Activated B cell treated with CpG ODN at 0.5 μM for 24 hours (primary cell): ENCODE measurements at places on chromosomes 1 and 21.

GRCh38 chr1:178908358-178908757 is 37.5 kb upstream of the ANGPTL1 start:
- no peaks in the 10 kb centered on the region for H3K27me3 ChIP-seq
- H3K27ac ChIP-seq: peak overlapping the region; percentile 46
- H3K36me3 ChIP-seq: peaks cover 92% of the 10 kb centered on the region
- DNase-seq: no peak
- peaks cover 42% of the 10 kb centered on the region for H3K4me1 ChIP-seq
- no peak overlapping the region for H3K4me3 ChIP-seq

GRCh38 chr1:109527098-109527811 is 12.4 kb upstream of the GPR61 start:
- DNase-seq: no peak
- peaks cover 5% of the 10 kb centered on the region for H3K4me1 ChIP-seq

DNA sequence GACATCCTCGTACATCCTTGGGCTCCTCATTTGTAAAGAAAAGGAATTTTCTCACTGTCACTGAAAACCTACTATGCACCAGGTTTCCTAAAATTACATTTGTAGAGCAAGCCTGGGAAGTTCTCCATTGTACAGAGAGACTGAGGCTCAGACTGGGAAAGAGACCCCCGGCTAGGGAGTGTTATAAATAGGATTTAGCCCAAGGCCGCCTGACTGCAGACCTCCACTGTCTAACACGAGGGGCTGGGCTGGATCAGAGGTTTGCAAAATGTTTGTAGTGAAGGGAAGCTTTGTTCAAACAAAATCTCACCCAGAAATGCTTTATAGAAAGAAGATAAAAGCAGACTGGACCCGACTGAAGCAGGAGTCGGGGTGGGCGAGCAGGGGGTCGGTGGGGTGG is 131.3 kb downstream of the ACTL8 start:
- peaks cover 5% of the 10 kb centered on the region for H3K27me3 ChIP-seq
- no peaks in the 10 kb centered on the region for H3K36me3 ChIP-seq
- no peak for DNase-seq
- no peak overlapping the region for H3K4me3 ChIP-seq

DNA sequence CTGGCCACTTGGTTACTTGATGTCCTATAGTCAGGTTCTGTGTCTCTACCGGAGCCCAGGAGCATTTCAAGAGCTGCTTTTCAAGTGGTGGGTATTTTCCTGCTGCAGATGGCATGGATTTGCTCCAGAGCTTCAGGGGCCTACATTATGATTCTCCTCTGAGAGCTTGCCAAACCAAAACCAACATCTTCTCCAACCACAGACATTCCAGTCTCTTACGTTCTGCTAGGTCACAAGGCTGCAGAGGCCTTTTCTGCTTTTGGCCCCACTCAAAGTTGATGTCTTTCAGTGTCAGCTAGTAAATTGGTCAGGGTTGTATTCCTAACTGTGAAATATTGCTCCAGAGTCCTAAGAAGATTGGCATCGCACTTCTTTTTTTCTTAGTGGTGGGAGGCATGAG is 14.7 kb upstream of the AQP10 start:
- H3K4me3 ChIP-seq: no peak overlapping the region
- no peaks in the 10 kb centered on the region for H3K4me1 ChIP-seq
- no peak for DNase-seq
- peaks cover 5% of the 10 kb centered on the region for H3K27me3 ChIP-seq
- H3K27ac ChIP-seq: no peak overlapping the region

- H3K27me3 ChIP-seq: no peaks in the 10 kb centered on the region
- H3K27ac ChIP-seq: no peak overlapping the region
- H3K36me3 ChIP-seq: peaks cover 3% of the 10 kb centered on the region
- DNase-seq: no peak
- peaks cover 3% of the 10 kb centered on the region for H3K4me1 ChIP-seq
- H3K4me3 ChIP-seq: no peak overlapping the region
These were observed 88.6 kb downstream of the GPATCH2 start for GRCh38 chr1:217542136-217542777.

DNA sequence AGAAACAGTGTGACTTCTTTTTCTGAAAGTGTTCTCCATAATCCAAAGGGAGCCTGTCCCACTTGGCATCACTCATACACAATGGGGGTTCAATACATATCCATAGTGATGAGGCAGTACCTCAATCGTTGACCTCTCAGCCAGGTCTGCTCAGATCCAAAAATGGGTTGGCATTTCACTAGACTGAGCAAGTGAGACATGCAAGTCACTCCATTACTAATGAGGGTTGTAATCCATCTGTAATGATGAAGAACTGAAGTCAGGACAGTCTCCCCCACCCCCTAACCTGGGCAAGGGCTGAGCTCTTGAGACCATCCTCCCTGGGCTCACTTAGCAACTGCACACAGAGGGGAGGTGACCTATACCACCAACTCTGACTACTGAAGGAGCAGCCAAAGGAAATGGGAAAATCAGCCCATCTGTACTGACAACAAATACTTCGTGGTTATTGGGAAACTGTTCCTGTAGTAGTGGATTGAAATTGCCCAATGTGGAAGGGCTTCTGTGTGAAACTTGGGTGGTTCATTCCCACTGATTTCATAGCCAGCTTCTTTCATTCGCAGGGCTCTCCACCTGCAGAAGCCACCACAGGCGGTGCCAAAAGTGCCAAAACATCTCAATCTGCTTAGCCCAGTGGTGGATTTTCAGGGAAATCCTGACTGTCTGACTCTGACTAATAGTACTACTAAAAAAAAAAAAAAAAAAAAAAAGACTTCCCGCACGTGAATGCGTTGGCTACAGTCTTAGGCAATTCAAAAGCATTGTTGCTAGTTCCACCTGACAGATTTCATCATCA is 5.0 kb downstream of the NGF start:
- H3K27ac ChIP-seq: no peak overlapping the region
- no peaks in the 10 kb centered on the region for H3K36me3 ChIP-seq
- DNase-seq: no peak
- no peak overlapping the region for H3K4me3 ChIP-seq
- no peaks in the 10 kb centered on the region for H3K4me1 ChIP-seq
- peaks cover 13% of the 10 kb centered on the region for H3K27me3 ChIP-seq

- DNase-seq: no peak
- H3K36me3 ChIP-seq: no peaks in the 10 kb centered on the region
- peaks cover 16% of the 10 kb centered on the region for H3K4me1 ChIP-seq
- no peak overlapping the region for H3K27ac ChIP-seq
- H3K27me3 ChIP-seq: peaks cover 26% of the 10 kb centered on the region
These were observed 894 bp downstream of the TCEA3 start for GRCh38 chr1:23423415-23424292.

DNA sequence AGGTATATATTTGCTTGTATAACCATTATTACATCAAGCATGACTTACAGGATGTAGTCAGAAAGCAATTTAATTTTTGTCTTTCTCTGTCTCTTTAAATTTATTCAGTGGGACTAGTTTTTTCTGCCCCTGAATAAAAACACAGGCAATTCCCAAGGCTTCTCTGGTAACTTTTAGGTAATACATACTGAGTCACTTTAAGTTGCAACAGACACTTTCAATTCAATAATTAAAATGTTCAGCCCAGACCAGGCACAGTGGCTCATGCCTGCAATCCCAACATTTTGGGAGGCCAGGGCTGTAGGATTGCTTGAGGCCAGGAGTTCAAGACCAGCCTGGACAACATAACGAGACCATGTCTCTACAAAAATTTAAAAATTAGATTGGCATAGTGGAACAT is 12.3 kb downstream of the SLC44A3 start:
- H3K27me3 ChIP-seq: peaks cover 18% of the 10 kb centered on the region
- DNase-seq: no peak
- H3K4me1 ChIP-seq: peaks cover 5% of the 10 kb centered on the region
- no peak overlapping the region for H3K4me3 ChIP-seq
- H3K36me3 ChIP-seq: no peaks in the 10 kb centered on the region

GRCh38 chr1:161198194-161198896 is 509 bp downstream of the ADAMTS4 start:
- DNase-seq: no peak
- peaks cover 8% of the 10 kb centered on the region for H3K36me3 ChIP-seq
- no peak overlapping the region for H3K27ac ChIP-seq
- H3K27me3 ChIP-seq: no peaks in the 10 kb centered on the region

DNA sequence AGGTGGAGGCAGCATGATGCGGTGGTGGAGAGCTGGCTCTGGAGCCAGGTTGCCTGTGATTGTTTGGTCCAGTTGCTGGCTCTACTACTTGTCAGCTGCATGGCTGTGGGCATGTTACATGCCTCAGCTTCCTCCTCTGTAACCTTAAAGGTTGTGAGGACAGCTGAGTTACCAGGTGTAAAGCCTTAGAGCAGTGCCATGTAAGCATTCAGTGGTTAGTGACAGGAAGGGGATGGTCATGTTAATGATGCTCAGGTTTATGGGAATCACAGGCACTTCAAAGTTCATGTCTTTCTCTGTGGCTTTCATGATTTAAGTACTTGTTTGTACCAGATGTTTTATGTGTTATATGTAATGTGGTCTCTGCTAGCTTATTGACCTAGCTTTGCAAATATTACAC is 32.6 kb downstream of the PTGFRN start:
- no peaks in the 10 kb centered on the region for H3K36me3 ChIP-seq
- DNase-seq: no peak
- peaks cover 2% of the 10 kb centered on the region for H3K27me3 ChIP-seq
- H3K4me1 ChIP-seq: no peaks in the 10 kb centered on the region
- no peak overlapping the region for H3K27ac ChIP-seq

- no peaks in the 10 kb centered on the region for H3K36me3 ChIP-seq
- H3K27ac ChIP-seq: no peak overlapping the region
- peaks cover 6% of the 10 kb centered on the region for H3K4me1 ChIP-seq
- H3K4me3 ChIP-seq: no peak overlapping the region
- no peaks in the 10 kb centered on the region for H3K27me3 ChIP-seq
These were observed 40.2 kb downstream of the TOMM20 start for GRCh38 chr1:235088430-235088829.

DNA sequence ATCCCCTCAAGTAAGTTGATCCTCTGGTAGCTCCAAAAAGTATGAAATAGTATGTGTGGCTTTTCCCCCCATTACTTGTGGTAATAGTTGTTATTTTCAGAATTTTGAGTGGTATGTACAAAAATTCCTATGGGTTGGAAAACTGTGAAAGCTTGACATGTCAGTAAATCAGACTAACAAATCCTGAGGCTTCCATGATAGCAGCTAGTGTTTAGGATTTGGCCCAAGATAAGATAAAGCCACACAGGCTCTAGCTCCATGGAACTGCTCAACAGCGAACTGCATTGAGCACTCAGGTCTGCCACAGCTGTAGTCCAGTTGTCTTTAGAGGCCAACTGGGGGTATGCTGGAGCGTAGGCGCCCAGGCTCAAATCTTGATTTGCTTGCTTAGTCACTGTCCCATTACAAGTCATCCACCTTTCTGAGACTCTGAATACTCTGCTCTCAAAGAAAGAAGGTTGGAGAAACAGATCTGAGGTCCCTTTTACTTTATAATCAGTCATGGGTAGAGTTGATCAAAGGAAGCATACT is 28.7 kb downstream of the ATP1A1 start:
- no peaks in the 10 kb centered on the region for H3K27me3 ChIP-seq
- H3K27ac ChIP-seq: no peak overlapping the region
- H3K4me3 ChIP-seq: no peak overlapping the region
- no peak for DNase-seq
- peaks cover 100% of the 10 kb centered on the region for H3K36me3 ChIP-seq

DNA sequence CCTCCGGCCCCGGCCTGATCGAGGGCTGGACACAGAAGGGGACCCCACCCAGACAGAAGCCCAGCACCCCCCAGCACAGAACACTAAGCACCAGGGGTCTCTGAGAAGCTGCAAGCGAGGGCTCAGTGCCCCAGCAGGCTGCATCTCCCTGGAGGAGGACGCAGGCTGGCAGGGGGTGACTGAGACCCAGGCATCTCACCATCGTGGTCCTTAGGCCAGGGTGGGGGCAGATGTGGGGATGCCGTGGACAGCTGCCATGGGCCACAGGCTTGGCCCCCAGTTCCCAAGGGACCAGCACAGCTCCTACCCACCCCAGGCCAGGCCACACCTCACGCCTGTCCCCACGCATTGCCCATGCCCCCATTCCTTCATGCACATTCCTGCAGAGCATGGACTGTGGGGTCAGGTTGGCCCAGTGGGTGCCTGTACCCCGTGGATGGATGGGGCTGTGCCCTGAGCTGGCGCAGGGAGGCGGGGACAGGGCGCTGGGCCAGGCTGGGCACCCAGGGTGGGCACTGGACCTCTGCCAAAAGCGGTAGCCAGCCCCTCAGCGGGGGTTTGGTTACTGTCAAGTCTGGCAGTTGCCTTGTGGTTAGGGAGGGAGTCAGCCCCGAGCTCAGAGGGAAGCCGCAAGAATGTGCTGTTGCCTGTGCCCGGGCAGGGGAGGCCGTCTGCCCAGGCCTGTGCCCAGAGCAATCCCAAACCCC is 61.5 kb downstream of the ARHGEF16 start:
- no peaks in the 10 kb centered on the region for H3K27me3 ChIP-seq
- H3K4me3 ChIP-seq: no peak overlapping the region
- no peaks in the 10 kb centered on the region for H3K4me1 ChIP-seq
- H3K27ac ChIP-seq: no peak overlapping the region

DNA sequence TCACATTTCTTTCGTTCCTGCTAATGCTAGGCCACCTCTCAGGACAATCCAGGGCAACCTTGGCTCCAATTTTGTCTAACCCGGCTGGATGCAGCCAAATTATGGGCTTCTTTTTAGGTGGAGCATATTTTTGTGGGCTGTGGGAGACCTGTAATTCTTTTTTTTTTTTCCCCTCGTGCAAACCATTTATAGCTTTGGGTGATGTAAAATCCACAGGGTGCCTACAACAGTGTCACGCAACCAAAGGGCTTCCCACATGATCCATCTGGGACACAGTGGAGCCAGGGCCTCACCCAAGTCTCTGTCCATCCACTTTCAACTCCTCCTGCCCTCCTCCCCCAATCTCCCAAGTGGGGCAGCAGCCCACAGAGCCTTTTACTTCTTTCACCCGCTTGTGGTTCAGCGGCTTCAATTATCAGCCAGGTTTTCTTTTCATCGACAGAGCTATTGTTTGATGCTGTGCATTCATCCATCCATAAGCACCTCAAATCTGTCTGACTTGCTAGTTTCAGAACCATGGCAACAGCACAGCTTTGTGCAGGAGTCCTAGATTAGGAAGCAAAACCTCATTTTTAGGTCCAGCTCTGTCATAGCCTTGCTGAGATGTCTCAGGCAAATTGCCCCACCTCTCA is 10.0 kb upstream of the OVAAL start:
- H3K27me3 ChIP-seq: no peaks in the 10 kb centered on the region
- no peaks in the 10 kb centered on the region for H3K36me3 ChIP-seq
- no peak overlapping the region for H3K4me3 ChIP-seq
- no peaks in the 10 kb centered on the region for H3K4me1 ChIP-seq
- H3K27ac ChIP-seq: no peak overlapping the region
- DNase-seq: no peak

- H3K4me1 ChIP-seq: no peaks in the 10 kb centered on the region
- no peaks in the 10 kb centered on the region for H3K36me3 ChIP-seq
- no peak for DNase-seq
- no peak overlapping the region for H3K4me3 ChIP-seq
- H3K27ac ChIP-seq: no peak overlapping the region
These were observed 73.9 kb downstream of the RAP1GAP start for GRCh38 chr1:21594935-21595897.
